Inflammatory macrophage treated with lipopolysaccharide for 4 hours (primary cell): ENCODE measurements at places on chromosomes 6 and 20.

GRCh38 chr6:127554435-127555006 is 22.5 kb upstream of the C6orf58 start:
- peak; percentile 13 for DNase-seq

DNA sequence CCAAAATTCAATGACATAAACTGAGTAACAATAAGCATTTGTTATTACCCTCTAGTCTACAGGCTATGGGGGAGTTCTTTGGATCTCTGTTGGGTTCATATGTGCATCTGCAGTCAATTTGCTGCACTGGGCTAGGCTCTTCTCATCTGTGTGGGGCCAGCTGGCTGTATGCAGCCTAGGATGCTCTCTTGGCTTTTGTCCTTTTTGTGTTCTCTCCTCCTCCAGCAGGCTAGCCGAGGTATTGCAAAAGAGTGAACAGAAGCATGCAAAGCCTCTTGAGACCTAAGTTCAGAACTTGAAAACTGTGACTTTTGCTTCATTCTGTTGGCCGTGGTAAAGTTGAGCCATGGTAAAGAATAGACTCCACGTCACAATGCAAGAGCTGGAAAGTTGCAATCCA is 62.8 kb upstream of the FOXO3 start:
- DNase-seq = no peak

DNA sequence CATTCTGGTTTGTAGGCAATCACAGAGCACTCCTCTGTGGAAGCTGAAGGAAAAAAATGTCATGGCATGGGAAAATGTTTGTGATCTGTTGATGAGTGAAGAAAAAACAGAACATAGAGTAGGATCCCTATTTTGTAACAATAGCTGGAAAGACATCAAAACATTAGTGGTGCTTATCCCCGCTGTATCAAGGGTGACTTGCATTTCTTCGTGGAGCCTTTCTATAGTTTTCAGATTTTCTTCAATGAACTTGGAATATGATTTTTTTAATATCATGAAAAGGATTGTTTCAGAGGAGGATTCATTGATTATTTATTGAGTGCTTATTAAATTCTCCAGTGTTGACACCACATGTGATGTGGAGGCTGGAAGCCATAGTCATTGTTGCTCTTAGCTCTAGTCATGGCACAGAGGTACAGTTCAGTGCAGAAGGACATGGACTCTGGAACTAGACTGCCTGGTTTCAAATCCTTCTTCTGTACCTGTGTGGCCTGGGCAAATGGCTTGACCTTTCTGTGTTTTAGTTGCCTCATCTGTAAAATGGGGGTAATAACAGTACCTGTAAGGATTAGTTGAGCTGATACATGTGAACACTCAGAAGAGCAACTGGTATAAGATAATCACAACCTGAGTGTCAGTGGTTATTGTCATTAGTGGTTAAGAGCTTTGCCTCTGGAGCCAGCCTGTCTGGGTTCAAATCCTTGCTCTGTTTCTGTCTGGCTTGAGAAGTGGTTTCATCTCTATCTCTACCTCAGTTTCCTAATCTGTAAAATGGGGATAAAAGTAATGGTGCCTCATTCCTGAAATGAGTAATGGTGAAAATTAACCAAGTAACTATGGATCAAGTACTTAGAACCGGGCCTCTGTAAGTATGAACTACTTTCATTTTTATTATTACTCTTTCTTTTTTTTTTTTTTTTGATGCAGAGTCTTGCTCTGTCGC is 14.7 kb upstream of the CDKN1A start:
- DNase-seq = no peak

- peak; percentile 64 for DNase-seq
Measured at GRCh38 chr6:2522521-2522920, 228.2 kb downstream of the MYLK4 start.

DNA sequence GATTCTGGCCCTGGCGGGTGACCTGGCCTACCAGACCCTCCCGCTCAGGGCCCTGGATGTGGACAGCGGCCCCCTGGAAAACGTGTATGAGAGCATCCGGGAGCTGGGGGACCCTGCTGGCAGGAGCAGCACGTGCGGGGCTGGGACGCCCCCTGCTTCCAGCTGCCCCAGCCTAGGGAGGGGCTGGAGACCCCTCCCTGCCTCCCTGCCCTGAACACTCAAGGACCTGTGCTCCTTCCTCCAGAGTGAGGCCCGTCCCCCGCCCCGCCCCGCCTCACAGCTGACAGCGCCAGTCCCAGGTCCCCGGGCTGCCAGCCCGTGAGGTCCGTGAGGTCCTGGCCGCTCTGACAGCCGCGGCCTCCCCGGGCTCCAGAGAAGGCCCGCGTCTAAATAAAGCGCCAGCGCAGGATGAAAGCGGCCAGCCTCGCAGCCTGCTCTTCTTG is 868 bp upstream of the SLC2A4RG start:
- DNase-seq = peak; percentile 21

DNA sequence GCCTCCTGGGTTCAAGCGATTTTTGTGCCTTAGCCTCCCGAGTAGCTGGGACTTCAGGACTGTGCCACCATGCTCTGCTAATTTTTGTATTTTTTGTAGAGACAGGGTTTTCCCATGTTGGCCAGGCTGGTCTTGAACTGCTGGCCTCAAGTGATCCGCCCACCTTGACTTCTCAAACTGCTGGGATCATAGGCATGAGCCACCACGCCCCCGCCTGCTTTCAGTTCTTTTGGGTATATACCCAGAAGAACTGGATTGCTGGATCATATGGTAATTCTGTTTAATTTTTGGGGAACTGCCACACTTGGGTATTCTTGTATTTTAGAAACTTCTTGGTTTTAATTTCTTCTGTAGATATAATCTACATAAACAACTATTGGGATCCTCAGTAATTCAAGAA is 17.0 kb downstream of the CDS2 start:
- DNase-seq = peak; percentile 86

GRCh38 chr6:3193102-3193849 is 34.2 kb downstream of the TUBB2B start:
- DNase-seq = no peak

GRCh38 chr6:41573985-41574384 is 27.8 kb downstream of the FOXP4 start:
- DNase-seq = peak; percentile 58

DNA sequence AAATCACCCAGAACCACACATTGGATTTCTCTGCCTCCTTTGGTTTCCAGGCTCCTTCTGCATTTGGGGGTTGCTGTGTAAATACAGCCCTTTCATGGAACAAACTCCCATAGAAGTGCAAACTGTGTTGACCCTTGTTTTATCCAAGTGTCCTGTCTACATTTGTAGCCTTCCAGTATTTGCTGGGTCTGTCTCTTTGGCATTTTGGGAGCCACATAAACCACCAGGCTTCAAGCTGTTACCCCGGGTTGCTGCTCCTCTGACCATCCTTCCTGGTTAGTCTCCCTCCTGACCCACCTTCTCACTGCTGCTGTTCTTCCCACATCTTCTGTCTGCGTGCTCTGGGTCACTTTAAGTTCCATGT is 7.6 kb upstream of the MTHFD1L start:
- no peak for DNase-seq

DNA sequence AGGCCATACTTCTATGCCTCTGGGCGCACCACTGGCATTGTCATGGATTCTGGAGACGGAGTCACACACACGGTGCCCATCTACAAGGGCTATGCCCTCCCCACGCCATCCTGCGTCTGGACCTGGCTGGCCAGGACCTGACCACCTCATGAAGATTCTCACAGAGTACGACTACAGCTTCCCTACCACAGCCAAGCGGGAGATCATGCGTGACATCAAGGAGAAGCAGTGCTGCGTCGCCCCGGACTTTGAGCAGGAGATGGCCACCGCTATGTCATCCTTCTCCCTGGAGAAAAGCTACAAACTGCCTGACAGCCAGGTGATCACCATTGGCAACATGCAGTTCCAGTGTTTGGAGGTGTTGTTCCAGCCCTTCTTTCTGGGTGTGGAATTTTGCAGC is 23.8 kb downstream of the TMEM74B start:
- no peak for DNase-seq

DNA sequence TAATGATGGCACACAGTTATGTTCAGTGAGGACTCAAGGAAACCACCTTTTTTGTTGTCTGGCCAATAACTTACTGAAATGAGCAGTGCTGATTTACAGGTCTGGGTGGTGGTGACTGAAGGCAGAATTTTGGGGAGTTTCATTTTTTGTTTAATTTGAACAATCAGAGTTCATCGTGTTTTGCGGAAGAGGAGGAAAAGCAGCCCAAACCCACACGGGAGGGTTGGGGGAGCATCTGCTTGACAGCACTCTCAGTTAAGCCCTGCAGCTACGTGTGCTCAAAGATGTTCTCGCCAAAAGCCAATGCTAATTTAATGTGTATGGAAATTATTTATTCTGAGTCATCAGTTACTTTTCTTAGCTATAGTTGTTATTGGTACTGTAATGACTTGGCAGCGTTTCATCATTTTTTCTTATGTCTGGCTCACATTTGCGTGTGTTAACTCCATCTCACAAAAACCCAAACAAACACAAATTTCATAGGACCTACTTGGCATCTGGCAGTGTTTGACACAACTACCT is 89.2 kb downstream of the UST start:
- no peak for DNase-seq

DNA sequence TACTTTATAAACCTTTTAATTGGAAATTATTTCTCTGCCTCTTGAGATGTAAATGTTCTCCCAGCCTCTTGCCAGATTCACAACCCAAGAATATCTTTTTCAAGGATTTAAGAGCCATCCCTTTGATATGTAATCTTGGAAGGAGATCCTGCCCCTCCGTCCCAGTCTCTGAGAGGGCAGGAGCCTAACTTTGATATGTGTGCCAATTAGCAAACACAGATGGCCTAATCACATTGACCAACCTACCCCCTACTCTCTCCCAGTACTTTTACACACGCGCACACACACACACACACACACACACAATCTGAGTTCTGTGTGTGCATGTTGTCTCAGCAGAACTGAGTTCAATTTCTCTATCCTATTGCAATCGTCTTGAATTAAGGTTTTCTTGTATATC is 623.8 kb downstream of the PHF3 start:
- no peak for DNase-seq

DNA sequence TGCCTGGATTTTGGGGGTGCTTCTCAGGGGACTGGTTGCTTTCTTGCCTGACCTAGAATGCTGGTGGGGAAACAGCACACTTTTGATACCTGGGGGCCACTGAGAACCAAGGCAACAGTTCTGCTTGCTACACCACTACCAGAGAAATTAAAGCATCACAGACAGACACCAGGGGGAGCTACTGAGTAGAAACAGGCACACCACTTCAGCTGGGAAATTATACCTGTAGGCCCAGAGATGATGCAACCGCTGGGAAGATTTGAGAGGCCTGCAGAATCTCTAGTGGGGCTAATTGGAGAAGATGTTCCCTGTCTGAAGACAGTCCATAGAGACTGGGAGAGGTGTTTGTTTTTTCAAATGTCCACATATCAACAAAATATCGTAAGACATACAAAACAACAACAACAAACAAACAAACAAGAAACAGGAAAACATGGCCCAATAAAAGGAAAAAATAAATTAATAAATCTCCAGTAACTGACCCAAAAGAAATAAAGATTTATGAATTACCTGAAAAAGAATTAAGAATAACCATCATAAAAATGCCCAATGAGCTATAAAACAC is 129.4 kb upstream of the RIN2 start:
- DNase-seq = peak; percentile 59
